ENCODE measurements at places on chromosomes 16 and 17.

GRCh38 chr17:66255112-66255511, 25.9 kb upstream of the APOH start:
- H3K36me3 ChIP-seq = no peaks in the 10 kb centered on the region
- peak overlapping the region; percentile 82 for H3K27ac ChIP-seq
- no peak for DNase-seq
- H3K27me3 ChIP-seq = no peaks in the 10 kb centered on the region
- peak overlapping the region; percentile 70 for H3K4me3 ChIP-seq
- peaks cover 15% of the 10 kb centered on the region for H3K4me1 ChIP-seq

- H3K36me3 ChIP-seq = peaks cover 5% of the 10 kb centered on the region
- no peaks in the 10 kb centered on the region for H3K27me3 ChIP-seq
- H3K4me3 ChIP-seq = no peak overlapping the region
- no peaks in the 10 kb centered on the region for H3K4me1 ChIP-seq
- no peak for DNase-seq
Measured at GRCh38 chr16:72794319-72794718, 253.6 kb downstream of the ZFHX3 start.

- peaks cover 92% of the 10 kb centered on the region for H3K36me3 ChIP-seq
- H3K27me3 ChIP-seq = no peaks in the 10 kb centered on the region
- no peak for DNase-seq
- no peaks in the 10 kb centered on the region for H3K4me1 ChIP-seq
- H3K27ac ChIP-seq = no peak overlapping the region
- no peak overlapping the region for H3K4me3 ChIP-seq
Measured at GRCh38 chr16:16108759-16109158, 114.5 kb downstream of the ABCC6 start.

DNA sequence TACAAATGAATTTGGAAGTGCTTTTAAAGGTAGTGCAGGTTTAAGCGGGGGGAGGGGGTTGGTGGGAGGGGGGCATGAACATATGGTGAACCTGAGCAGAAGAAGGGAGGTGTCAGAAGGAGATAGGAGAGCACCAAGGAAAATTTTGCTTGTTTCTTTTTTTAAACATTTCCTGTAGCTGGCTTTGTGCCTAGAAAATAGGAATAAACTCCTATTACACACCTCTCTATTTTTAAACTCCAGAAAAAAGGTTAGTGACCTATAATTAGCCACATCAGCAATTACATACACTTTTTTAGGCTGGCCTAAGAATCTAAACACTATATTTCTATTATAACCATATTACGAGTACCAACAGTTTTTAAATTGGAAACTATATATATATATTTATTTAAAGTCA, 159.1 kb downstream of the SKAP1 start:
- no peak overlapping the region for H3K27ac ChIP-seq
- H3K4me3 ChIP-seq = no peak overlapping the region
- H3K4me1 ChIP-seq = peaks cover 14% of the 10 kb centered on the region
- H3K27me3 ChIP-seq = no peaks in the 10 kb centered on the region
- DNase-seq = no peak

- no peaks in the 10 kb centered on the region for H3K36me3 ChIP-seq
- H3K4me3 ChIP-seq = no peak overlapping the region
- no peaks in the 10 kb centered on the region for H3K4me1 ChIP-seq
- H3K27ac ChIP-seq = no peak overlapping the region
- H3K27me3 ChIP-seq = no peaks in the 10 kb centered on the region
Measured at GRCh38 chr17:71085238-71086033, 916.1 kb downstream of the KCNJ2 start.

GRCh38 chr16:58732545-58733247, 1.4 kb downstream of the GOT2 start:
- no peaks in the 10 kb centered on the region for H3K36me3 ChIP-seq
- DNase-seq = no peak
- H3K27me3 ChIP-seq = no peaks in the 10 kb centered on the region
- H3K4me3 ChIP-seq = peak overlapping the region; percentile 89
- H3K27ac ChIP-seq = peak overlapping the region; percentile 96

GRCh38 chr16:19005561-19006445, 22.1 kb downstream of the TMC7 start:
- no peak overlapping the region for H3K27ac ChIP-seq
- no peaks in the 10 kb centered on the region for H3K4me1 ChIP-seq
- no peaks in the 10 kb centered on the region for H3K27me3 ChIP-seq
- DNase-seq = no peak
- H3K36me3 ChIP-seq = no peaks in the 10 kb centered on the region

- H3K36me3 ChIP-seq = no peaks in the 10 kb centered on the region
- H3K4me3 ChIP-seq = peak within 1 kb of the TSS; percentile 86
- DNase-seq = peak; percentile 59
- H3K27me3 ChIP-seq = no peaks in the 10 kb centered on the region
Measured at GRCh38 chr16:85898521-85899442, at the start of gene IRF8. IRF8 (plus strand) TSS chr16:85899162; CDS start chr16:85903016, 3,854 bp downstream.

DNA sequence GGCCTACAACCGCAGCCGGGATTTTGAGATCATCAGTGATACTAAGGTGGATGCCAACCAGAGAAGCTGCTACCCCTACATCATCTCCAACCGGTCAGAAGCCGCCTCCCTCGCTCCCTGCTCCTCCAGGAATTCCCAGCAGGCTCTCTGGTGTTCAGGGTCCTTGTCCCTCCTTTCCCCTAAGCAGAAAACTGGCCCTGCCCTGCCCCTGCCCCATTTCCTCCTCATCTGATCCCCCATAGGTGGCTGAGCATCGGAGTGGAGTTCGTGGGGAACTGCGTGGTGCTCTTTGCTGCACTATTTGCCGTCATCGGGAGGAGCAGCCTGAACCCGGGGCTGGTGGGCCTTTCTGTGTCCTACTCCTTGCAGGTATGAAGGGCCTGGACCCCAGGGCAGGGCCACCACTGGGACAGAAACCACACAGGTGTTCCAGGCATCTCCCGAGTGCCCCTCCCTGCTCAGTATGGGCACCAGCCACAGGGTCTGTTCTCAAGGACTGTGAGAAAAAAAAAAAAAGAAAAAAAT, 29.8 kb downstream of the ANKRD40 start:
- no peak overlapping the region for H3K4me3 ChIP-seq
- no peak for DNase-seq
- peaks cover 20% of the 10 kb centered on the region for H3K27me3 ChIP-seq
- peaks cover 2% of the 10 kb centered on the region for H3K4me1 ChIP-seq

- no peaks in the 10 kb centered on the region for H3K36me3 ChIP-seq
- H3K27ac ChIP-seq = no peak within 1 kb of the TSS
- H3K27me3 ChIP-seq = no peaks in the 10 kb centered on the region
- DNase-seq = no peak
Measured at GRCh38 chr16:67528222-67528869, at the start of gene RIPOR1. RIPOR1 (plus strand) TSS chr16:67528829; CDS start chr16:67538447, 9,618 bp downstream.

DNA sequence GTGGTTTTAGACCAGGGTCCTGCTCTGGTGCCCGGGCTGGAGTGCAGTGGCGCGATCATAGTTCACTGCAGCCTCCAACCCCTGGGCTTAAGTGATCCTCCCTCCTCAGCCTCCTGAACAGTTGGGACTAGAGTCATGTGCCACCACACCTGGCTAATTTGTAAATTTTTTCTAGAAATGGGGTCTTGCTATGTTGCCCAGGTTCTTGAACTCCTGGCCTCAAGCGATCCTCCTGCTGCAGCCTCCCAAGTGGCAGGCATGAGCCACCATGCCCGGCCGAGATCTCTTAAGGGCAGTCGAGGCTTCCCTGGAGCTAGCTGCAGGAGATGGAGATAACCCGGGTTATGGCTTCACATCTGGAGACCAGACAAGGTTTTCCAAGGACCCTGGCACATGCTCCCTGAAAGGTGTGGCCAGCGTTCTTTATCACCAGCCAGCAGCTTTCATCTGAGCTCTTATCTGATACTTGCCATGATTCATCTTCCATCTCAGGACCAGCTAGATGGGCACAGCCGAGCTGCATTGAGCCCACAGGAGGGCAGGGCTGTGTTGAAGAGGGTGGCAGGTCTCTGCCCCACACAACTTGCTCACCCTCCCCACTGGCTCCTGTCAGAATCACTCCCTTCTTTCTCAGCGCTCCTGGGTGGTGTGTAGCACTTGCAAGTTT, 28.6 kb downstream of the SCNN1B start:
- no peaks in the 10 kb centered on the region for H3K27me3 ChIP-seq
- no peaks in the 10 kb centered on the region for H3K4me1 ChIP-seq
- no peaks in the 10 kb centered on the region for H3K36me3 ChIP-seq

DNA sequence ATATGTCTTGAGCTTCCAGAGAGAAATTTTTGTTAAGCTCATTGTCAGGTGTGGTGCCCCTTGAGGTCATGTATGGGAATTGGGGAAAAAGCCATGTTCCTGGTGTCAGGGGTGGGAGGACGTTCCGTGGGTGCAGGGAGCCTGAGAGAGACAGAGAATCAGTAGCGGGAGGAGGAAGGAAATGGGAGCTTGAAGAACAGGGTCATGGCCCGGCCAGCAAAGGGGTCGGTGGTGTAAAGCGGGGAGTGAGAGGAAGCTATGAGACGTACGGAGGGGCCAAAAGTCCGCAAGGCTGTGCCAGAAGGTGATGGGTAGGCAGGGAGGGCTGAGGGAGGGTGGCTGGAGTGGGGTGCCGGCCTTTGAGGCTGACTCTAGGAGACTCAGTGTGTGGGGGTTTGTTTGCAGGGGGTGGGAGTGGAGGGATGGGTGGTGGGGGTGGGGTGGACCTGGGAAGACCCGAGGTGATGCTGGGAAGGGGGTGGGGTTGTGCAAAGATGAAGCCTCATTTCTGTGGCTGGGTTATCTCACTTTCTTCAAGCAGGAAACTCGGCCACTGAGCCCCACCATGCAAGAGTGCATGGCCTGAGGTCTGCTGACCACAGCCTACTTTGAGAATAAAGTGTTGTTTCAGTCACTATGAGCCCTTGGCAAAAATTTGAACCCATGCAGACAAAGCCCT, 63.6 kb downstream of the PLCG2 start:
- H3K27me3 ChIP-seq = peaks cover 7% of the 10 kb centered on the region
- no peaks in the 10 kb centered on the region for H3K4me1 ChIP-seq
- no peaks in the 10 kb centered on the region for H3K36me3 ChIP-seq
- no peak for DNase-seq

DNA sequence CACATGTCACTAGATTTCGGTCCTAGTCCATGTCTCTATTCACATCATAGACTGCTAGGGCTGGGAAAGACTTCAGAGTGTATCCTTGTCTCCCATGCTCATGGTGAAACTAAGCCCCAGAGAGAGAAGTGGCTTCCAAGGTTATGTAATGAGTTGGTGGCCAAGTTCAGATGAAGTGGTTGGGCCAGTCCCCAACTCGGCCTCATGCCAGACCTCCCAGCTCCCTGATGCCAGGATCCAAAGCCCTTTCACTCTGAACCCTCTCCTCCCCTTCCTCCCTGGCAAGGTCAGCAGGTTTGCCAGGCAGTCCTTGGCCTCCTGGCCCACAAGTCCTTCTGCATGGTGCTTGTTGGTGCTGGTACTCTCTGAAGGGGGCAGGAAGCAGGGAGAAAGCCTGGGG, 189.7 kb downstream of the AXIN2 start:
- no peak overlapping the region for H3K27ac ChIP-seq
- no peak for DNase-seq
- peaks cover 15% of the 10 kb centered on the region for H3K27me3 ChIP-seq
- no peak overlapping the region for H3K4me3 ChIP-seq
- H3K4me1 ChIP-seq = peaks cover 9% of the 10 kb centered on the region

DNA sequence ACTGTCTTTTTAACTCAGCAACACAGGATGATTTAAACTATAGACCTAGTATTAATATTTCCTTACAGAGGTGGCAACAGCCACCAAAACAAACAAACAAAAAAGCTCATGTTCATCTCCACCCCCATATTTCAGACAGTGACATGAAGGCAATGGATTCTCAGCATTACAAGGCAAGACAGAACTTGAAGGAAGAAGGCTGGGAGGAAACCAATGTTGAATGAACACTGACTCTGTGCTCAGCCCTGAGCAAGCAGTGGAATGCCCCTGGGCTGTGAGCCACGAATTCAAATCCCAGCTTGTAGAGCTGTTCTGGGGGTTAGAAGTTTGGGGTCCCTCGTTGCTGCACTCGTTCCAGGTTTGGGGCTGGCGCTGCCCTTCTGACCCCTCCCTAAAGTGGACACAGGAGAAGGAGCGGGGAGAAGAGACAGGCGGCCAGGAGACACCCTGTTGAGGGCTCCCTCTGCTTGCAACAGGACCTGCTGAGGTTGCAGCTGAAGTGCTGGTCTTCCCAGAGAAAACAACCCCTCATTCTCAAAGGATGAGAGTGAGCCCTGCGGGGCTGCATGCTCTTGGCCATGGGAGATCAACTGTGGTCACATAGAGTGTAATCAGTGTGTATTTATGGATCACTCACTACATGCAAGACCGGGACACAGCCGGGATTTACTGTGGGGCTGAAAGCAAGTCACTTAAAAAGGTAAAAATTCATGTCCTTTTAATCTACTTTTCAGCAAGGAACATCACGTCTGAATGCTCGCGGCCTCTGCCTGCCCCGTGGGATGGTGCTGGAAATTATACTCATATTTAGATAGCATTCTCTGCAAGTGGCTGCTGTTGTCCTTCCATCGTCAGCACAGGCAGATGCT, 34.3 kb downstream of the MYH3 start:
- no peaks in the 10 kb centered on the region for H3K36me3 ChIP-seq
- H3K4me1 ChIP-seq = peaks cover 6% of the 10 kb centered on the region
- no peak for DNase-seq

DNA sequence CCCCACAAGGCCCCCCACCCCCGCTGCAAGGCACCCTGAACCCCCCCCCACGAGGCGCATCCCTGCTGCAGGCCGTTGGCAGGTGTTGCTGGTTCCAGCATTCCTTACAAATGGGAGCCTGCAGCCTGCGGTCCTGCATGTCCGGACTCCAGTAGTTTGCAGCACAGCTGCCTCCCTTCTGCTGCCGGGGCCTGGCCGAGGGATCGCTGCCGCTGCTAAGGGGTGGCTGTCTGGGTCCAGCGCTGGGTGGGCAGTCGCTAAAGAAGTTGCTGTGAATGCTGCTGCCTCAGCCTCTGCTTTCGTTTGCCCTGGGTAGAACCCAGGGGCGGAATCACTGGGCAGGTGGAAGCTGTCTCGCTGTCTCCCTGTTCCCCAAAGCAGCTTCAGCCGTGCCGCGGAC, 11.8 kb downstream of the UTS2R start:
- H3K4me1 ChIP-seq = peaks cover 9% of the 10 kb centered on the region
- no peak overlapping the region for H3K4me3 ChIP-seq
- H3K27ac ChIP-seq = no peak overlapping the region
- peaks cover 18% of the 10 kb centered on the region for H3K27me3 ChIP-seq
- H3K36me3 ChIP-seq = no peaks in the 10 kb centered on the region

GRCh38 chr16:55662644-55663031, 6.8 kb downstream of the SLC6A2 start:
- H3K27ac ChIP-seq = no peak overlapping the region
- DNase-seq = no peak
- H3K4me3 ChIP-seq = no peak overlapping the region
- H3K27me3 ChIP-seq = peaks cover 17% of the 10 kb centered on the region

GRCh38 chr16:89002851-89003830, 26.1 kb upstream of the CBFA2T3 start:
- H3K27ac ChIP-seq = no peak overlapping the region
- H3K27me3 ChIP-seq = peaks cover 30% of the 10 kb centered on the region
- peaks cover 5% of the 10 kb centered on the region for H3K36me3 ChIP-seq
- no peak for DNase-seq
- H3K4me3 ChIP-seq = no peak overlapping the region

GRCh38 chr17:66892246-66892645, 57.3 kb downstream of the CACNG5 start:
- no peaks in the 10 kb centered on the region for H3K4me1 ChIP-seq
- H3K36me3 ChIP-seq = no peaks in the 10 kb centered on the region
- peaks cover 4% of the 10 kb centered on the region for H3K27me3 ChIP-seq
- DNase-seq = no peak
- H3K27ac ChIP-seq = no peak overlapping the region
